ENCODE measurements at places on chromosomes 13 and 19.

- no peak overlapping the region for H3K27ac ChIP-seq
- H3K27me3 ChIP-seq: no peaks in the 10 kb centered on the region
- no peaks in the 10 kb centered on the region for H3K4me1 ChIP-seq
- H3K4me3 ChIP-seq: no peak overlapping the region
Measured at GRCh38 chr13:33080972-33081590, 64.9 kb downstream of the KL start.

DNA sequence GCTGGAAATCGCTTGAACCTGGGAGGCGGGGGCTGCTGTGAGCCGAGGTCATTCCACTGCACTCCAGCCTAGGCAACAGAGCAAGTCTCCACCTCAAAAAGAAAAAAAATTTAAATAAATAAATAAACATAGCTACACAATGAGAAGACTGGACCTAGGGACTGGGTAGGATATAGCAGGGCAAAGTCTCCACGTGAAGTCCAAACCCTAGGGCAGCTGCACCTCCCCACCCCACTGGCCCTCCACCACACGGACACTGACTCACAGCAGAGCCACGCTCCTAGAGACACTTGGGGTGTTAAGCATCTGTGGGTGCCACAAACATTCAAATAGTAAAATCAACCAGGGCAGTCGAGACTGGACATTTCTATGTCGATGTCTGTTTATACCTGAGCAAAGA, 7.1 kb downstream of the LATS2 start:
- no peaks in the 10 kb centered on the region for H3K27me3 ChIP-seq
- no peaks in the 10 kb centered on the region for H3K36me3 ChIP-seq
- no peak overlapping the region for H3K4me3 ChIP-seq
- H3K27ac ChIP-seq: no peak overlapping the region

GRCh38 chr19:39021063-39021462, 11.3 kb downstream of the FBXO27 start:
- H3K36me3 ChIP-seq: no peaks in the 10 kb centered on the region
- DNase-seq: no peak
- H3K27ac ChIP-seq: no peak overlapping the region
- H3K4me1 ChIP-seq: no peaks in the 10 kb centered on the region

DNA sequence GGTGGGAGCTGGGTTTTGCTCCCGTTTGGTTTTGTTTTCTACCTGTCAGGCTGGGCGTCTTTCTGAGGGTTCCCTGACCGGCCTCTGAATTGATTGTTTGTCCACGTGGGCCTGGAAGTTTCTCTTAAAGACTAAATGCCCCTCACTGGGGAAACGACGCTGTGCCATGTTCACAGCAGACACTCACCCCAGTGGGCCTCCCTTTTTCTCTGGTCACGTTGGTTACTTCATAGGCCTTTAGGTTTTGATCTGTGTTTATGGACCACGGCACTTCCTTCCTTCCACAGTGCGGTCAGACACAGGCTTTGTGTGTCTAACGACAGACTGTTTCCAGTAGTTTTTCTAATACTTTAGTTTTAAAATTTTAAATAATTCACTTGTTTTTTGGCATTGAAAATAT, 20.1 kb upstream of the NDUFS7 start:
- H3K27me3 ChIP-seq: no peaks in the 10 kb centered on the region
- H3K4me1 ChIP-seq: no peaks in the 10 kb centered on the region
- H3K36me3 ChIP-seq: no peaks in the 10 kb centered on the region
- DNase-seq: no peak
- H3K27ac ChIP-seq: no peak overlapping the region
- no peak overlapping the region for H3K4me3 ChIP-seq

- no peak overlapping the region for H3K4me3 ChIP-seq
- H3K27ac ChIP-seq: no peak overlapping the region
- DNase-seq: no peak
- no peaks in the 10 kb centered on the region for H3K27me3 ChIP-seq
- H3K4me1 ChIP-seq: no peaks in the 10 kb centered on the region
- no peaks in the 10 kb centered on the region for H3K36me3 ChIP-seq
Measured at GRCh38 chr13:102220681-102221228, 181.1 kb downstream of the FGF14 start.

GRCh38 chr19:44905437-44906160, at the start of gene APOE:
Gene APOE, plus strand, starts transcription at chr19:44905796. Its CDS starts 829 bp downstream, at chr19:44906625.
- peaks cover 13% of the 10 kb centered on the region for H3K4me1 ChIP-seq
- peak within 1 kb of the TSS; percentile 51 for H3K4me3 ChIP-seq
- peak within 1 kb of the TSS; percentile 79 for H3K27ac ChIP-seq
- H3K27me3 ChIP-seq: no peaks in the 10 kb centered on the region

GRCh38 chr13:113152984-113153809, 5.3 kb upstream of the PROZ start:
- peak overlapping the region; percentile 64 for H3K4me3 ChIP-seq
- no peaks in the 10 kb centered on the region for H3K27me3 ChIP-seq
- H3K36me3 ChIP-seq: no peaks in the 10 kb centered on the region

DNA sequence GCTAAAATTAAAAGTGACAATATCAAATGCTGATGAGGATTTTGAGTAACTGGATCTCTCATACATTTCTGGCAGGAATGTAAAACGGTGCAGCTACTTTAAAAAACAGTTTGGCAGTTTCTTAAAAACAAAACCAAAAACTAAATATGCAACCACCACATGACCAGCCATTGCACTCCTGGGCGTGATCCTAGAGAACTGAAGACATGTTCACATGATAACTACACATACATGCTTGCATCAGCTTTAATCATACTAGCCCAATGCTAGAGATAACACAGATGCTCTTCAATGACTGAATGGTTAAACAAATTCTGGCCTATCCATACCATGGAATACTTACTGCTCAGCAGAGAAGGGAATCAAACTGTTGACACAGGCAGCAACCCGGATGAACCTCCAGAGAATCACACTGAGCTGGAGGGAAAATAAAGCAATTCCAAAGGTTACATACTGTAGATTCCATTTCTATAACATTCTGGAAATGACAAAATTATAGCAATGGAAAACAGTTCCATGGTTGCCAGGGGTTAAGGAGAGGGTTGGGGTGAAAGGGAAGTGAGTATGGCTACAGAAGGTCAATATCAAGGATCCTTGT, 25.5 kb upstream of the NAXD start:
- H3K27ac ChIP-seq: no peak overlapping the region
- H3K4me1 ChIP-seq: no peaks in the 10 kb centered on the region
- no peaks in the 10 kb centered on the region for H3K27me3 ChIP-seq
- no peak overlapping the region for H3K4me3 ChIP-seq

- no peaks in the 10 kb centered on the region for H3K27me3 ChIP-seq
- DNase-seq: no peak
- no peaks in the 10 kb centered on the region for H3K36me3 ChIP-seq
- H3K27ac ChIP-seq: no peak overlapping the region
- no peaks in the 10 kb centered on the region for H3K4me1 ChIP-seq
Measured at GRCh38 chr19:29851769-29852521, 40.2 kb downstream of the CCNE1 start.

DNA sequence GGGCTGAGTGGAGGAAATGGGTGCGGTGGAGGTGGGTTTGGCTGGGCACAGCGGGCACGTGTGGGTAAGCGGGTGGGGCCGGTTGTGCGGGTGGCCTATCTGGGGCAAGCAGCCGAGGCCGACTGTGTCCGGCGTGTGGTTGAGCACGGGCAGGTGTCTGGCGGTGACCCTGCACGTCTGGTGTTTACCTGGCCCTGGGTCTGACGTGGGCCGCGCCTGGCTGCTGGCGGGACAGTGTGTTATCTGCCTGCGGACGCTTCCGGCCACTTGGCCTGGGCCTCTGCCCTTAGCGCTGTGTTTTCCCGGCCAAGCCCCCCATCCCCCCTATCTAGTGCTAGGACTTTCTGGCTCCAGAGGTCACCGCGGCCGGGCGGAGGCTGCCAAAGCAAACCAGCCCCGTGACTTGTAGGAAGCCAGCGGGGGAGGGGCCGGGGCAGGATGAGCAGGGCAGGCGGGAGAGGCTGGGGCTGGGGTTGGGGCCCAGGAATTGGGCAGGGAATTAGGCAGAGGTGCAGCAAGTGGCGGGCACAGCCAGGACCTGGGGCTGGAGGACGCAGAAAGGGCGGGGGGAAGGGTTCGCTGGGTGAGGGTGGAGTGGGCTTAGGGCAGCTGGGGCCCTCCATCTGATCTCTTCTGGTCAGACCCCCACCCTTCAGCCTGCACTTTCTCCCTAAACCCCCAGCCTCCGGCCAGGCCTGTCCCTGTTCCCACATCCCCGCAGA, 534 bp upstream of the HPN start:
- H3K36me3 ChIP-seq: no peaks in the 10 kb centered on the region
- peak overlapping the region; percentile 3 for H3K4me3 ChIP-seq
- DNase-seq: no peak
- H3K4me1 ChIP-seq: peaks cover 10% of the 10 kb centered on the region

DNA sequence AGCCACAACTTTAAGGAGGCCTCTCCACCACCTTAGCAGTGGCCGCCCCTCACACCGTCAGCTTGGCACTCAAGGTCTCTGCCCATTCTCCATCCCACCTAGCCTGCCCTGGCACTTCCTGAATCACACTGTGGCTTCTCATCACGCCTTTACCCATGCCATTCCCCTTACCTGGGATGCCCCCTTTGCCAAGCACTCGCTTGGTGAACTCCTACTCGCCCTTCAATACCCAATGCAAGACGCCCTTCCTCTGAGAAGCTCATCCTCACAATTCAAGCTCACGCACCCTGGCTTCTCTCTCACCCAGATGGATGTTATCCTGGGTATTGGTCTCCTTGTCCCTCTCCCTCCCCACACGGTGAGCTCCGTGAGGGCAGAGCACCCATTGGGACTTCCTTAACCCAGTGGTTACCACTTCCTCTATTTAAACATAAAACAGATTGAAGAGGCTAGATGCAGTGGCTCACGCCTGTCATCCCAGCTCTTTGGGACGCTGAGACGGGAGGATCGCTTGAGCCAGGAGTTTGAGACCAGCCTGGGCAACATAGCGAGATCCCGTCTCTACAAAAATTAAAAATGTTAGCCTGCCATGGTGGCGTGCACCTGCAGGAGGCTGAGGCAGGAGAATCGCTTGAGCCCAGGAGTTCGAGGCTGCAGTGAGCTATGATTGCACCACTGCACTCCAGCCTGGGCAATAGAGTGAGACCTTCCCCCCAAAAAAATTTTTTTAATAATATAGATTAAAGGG, 12.6 kb upstream of the SHD start:
- no peaks in the 10 kb centered on the region for H3K36me3 ChIP-seq
- no peak overlapping the region for H3K27ac ChIP-seq
- no peak for DNase-seq
- H3K4me1 ChIP-seq: no peaks in the 10 kb centered on the region
- no peak overlapping the region for H3K4me3 ChIP-seq

DNA sequence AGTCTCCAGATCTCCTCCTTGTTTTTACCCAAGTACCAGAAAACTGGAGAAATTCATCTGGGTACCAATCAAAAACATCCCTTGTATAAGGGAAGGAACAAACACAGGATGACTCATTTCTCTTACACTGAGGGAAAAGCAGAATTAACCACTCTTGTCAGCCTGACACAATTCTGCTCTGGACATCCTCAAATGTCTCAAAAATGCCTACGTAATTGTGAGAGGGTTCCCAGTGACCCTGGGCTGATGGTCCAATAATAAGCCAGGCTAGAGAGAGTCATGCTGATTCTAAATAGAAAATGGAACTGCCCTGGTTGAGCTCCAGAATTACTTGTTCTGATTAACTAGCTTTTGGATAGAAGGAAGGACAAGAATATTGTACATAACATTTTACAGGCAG, 14.5 kb downstream of the ZNF708 start:
- no peaks in the 10 kb centered on the region for H3K4me1 ChIP-seq
- no peaks in the 10 kb centered on the region for H3K36me3 ChIP-seq
- no peaks in the 10 kb centered on the region for H3K27me3 ChIP-seq
- H3K4me3 ChIP-seq: no peak overlapping the region
- H3K27ac ChIP-seq: no peak overlapping the region

GRCh38 chr13:85367887-85368286, 431.3 kb downstream of the SLITRK6 start:
- no peak overlapping the region for H3K27ac ChIP-seq
- H3K4me3 ChIP-seq: no peak overlapping the region
- H3K36me3 ChIP-seq: no peaks in the 10 kb centered on the region
- no peak for DNase-seq

DNA sequence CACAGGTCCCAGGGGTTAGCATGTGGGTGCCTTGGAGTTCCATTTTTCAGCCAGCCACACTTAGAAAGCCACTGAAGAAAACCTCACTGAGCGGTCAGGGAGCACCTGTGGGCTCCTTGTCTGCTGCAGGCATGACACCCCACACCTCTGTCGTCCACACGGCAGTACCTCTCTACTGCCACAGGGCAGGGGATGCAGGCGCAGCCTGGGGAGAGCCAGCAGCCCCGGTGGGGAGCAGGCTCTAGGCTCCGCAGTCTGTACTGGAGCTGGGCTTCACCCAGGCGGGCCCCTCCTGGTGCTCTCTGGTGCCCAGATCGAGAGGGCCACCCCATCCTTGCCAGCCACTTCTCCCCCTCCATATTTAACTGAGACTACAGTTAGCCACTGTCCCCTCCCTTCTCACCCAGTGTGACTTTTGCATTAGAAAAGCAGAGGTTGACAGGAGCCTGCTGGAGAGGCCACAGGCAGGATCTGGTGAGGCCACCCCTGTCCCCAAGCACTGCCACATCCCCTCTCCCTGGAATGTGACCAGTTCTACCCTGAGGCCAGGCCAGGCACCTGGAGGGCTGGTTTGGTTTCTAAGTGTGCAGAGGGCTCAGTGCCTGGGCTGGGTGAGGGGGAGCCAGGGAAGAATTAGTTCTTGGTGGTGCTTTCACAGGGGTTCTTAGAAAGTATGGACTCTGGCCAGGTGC, 104.4 kb downstream of the KDM4B start:
- H3K27me3 ChIP-seq: no peaks in the 10 kb centered on the region
- DNase-seq: no peak
- no peaks in the 10 kb centered on the region for H3K36me3 ChIP-seq
- no peaks in the 10 kb centered on the region for H3K4me1 ChIP-seq
- H3K4me3 ChIP-seq: no peak overlapping the region

GRCh38 chr19:6728346-6728745, 7.9 kb upstream of the C3 start:
- H3K36me3 ChIP-seq: no peaks in the 10 kb centered on the region
- H3K4me3 ChIP-seq: no peak overlapping the region
- no peak for DNase-seq
- no peaks in the 10 kb centered on the region for H3K4me1 ChIP-seq

GRCh38 chr13:76000131-76000530, 364.0 kb downstream of the LMO7 start:
- no peaks in the 10 kb centered on the region for H3K36me3 ChIP-seq
- H3K4me3 ChIP-seq: no peak overlapping the region
- DNase-seq: no peak

GRCh38 chr19:11201791-11202190, 4.4 kb upstream of the KANK2 start:
- no peaks in the 10 kb centered on the region for H3K36me3 ChIP-seq
- H3K27me3 ChIP-seq: no peaks in the 10 kb centered on the region
- peaks cover 19% of the 10 kb centered on the region for H3K4me1 ChIP-seq
- H3K4me3 ChIP-seq: no peak overlapping the region

All from Panc1 (cell line).